ENCODE measurements at places on chromosomes 6 and 20.

DNA sequence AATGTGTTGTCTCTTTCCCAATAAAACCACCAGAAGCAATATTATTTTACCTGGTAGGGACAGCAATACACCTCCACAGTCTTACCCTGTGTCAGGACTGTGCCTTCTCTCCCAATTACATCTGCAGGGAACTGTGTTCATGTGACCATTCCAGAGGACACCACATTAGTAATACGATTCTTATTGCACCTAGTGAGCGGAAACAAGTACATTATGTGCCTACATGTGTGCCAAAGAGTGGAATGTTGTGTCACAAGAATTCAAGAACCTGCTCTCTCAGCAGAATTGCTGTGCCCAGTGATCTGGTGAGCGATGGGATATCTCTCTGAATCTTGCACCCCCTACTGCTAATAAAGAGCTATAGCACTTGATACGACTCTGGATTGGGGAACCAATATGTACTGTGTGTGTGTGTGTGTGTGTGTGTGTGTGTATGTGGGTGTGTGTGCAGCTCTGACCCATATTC is 57.4 kb upstream of the FOXC1 start:
- DNase-seq: peak; percentile 36

DNA sequence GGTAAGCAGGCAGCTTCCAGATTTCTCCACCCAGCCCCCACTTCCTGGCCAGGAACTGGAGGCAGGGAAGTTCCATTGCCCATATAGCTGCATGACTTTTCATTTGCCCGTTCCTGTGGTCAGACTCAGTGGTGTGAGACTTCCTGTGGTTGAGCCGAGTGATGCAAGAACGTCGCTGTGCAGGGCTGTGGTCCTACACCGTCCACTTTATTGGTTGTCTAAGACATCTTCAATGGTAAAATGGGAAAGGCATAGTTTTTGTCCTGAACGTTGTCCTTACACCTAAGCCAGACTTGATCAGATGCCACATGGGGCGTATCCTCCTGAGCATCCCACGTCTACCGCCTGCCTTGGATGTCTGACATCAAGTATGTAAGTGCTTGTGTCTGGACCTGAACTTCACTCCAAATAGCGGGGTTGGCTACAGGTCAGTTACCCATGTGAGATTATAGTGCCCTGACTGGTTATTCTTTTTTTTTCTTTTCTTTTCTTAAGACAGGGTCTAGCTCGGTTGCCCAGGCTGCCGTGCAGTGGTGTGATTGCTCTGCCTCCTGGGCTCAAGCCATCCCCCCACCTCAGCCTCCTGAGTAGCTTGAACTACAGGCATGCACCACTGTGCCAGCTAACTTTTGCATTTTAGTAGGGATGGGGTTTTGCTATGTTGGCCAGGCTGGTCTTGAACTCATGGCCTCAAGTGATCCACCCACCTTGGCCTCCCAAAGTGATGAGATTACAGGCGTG is 25.9 kb upstream of the GTSF1L start:
- DNase-seq: peak; percentile 96

DNA sequence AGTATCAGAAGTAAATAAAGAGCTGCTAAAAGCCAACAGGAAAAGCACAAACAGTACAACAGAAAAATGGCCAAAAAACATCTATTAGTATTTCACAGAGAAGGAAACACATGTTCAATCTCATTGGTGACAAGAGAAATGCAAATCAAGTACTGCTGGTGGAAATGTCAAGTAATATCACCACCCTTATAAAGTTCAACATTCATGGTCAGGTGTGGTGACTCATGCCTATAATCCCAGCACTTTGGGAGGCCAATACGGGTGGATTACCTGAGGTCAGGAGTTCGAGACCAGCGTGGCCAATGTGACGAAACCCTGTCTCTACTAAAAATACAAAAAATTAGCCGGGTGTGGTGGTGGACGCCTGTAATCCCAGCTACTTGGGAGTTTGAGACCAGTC is 42.8 kb downstream of the ESF1 start:
- DNase-seq: no peak

DNA sequence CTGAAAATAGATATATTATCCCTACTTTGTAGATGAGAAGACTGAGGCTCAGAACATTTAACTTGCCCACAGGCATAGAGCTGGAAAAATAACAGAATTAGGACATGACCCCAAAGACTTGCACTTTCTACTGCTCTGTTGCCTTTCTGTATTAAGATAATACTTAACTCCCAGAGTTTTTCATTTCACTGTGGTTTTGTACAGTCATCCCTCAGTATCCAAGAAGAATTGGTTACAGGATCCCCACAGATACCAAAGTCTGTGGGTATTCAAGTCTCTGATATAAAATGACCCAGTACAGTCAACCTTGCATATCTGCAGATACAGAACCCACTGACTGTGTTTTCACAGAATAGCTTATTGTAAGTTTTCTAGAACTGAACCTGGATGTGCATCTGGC is 16.8 kb downstream of the MRS2 start:
- no peak for DNase-seq

DNA sequence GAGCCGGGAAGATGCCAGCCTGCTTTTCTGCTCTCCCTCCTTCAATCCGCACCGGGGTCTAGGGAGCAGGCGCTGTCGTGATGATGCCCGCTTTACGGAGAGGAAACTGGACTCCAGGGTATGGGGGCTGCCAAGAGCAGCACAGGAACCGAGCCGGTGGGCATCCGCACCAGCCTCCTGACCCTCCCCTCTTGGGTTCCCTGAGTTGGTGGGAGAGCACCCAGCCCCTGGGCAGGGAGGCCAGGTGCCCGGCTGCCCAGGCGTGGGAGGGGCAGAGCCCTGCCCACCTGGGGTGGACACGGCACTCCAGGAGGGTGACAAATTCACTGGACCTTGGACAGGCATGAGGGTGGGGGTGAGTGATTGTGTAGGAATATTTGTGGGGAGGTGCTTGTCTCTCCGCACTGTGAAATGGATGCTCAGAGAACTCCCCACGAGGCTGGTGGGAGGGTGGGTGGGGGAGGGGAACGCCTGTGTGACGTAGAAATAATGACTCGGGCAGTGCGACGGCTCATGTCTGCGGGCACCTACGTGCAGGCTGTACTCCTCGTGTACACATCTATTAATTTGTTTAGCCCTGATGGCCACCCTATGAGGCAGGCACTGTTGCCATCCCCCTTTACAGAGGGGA is 173.4 kb downstream of the BMP7 start:
- DNase-seq: no peak

- DNase-seq: peak; percentile 27
Measured at GRCh38 chr6:2476376-2476775, 231.0 kb upstream of the GMDS start.

GRCh38 chr20:10250902-10251301 is 32.3 kb downstream of the SNAP25 start:
- DNase-seq: no peak

DNA sequence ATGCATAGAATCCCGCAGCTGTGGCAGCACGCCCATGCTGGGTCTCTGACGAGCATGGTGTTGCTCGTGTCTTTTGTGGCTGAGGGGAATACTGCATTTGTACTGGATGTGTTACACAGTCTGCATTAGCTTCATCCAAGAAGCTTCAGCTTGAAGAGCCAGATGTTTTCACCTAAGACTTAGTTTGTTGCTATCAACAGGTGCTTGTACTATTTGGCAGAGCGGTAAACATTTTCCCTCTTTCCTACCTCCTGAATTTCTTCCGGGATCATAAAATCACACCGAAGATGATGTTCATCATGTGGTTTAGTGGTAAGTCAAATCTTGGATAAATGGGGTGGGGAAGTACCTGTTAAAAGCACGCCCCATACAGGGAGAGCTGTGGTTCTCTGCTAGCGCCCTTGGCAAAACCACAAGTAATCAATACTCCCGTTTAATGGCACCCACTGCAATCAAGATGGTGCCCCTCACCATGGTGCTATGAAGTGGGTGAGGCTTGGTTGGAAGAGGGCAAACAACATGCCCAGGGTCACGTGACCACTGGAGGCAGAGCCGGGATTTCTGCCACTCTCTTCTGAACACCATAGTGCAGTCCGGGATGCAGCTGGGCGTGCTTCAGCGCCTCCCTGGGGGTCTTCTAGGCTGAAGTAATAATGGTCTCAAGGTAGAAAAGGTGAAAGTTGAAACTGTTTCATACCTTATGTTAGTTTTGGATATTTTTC is 34.4 kb downstream of the SPATA2 start:
- no peak for DNase-seq

- no peak for DNase-seq
Measured at GRCh38 chr20:16385891-16386290, 187.4 kb downstream of the KIF16B start.

DNA sequence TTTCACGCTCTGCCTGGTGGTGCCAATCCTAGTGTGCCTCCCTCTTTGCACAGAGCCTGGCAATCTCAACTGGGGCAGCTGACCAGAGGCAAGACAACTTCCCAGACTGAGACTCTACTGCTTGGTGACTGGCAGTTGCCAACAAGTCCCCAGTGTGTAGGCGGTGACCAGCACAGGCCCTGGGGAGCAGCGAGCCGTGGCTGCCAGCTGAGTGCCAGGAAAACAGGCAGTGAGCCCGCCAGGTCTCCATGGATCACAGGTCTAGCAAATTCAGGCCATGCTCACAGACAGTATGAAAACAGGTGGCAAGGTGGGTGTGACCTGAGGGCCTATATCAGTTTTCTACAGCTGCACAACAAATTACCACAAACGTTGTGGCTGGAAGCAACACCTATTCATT is 289.9 kb downstream of the KIF16B start:
- no peak for DNase-seq

DNA sequence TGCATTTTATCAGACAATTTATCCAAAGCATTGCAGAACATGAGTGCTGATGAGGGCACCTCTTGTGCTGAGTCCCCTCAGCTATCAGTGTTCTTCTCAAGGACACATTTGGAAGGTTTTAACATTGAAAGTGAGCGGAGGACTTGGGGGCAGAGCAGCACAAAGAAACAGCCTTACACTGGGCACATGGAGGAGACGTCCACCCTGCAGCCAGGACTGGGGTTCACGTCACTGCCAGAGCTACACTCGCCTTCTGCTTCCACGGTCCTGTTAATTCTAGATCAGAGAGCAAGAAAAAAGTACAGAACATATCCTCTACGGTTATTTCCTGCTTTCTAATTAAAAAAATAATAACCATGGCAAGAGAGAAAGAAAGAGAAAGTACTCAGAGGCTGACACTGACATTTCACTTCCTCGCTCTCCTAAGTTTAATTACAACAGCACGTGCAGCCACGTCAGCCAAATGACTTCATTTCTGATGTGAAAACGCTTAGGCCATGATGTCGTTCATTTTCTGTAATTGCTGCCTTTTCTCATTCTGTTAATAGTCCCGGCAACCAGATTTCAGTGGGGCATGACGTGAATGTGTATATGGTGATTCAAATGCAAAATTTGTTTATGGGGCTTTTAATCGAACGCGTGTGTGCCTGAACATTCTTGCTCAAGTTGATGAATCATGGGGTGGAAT is 5.1 kb downstream of the PRND start:
- DNase-seq: peak; percentile 72

DNA sequence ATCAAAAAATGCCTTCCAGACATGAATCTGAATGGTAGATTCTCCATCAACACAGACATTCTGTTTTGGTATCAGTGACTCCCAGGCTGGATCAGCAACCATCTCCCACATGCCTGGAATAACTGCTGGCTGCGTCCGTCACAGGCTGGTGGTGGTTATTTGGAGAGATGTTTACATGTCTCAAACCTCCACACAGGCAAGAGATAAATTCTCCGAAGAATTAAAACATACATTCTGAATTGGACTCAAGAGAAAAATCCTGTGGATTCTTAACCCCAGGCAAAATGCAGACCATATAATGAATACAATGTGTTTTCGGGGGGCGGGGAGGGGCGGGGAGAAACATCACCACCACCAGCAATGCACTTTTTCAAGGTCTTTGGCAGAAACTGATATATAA is 108.2 kb downstream of the THBS2 start:
- no peak for DNase-seq

GRCh38 chr20:21182832-21183563 is 57.1 kb downstream of the KIZ start:
- DNase-seq: peak; percentile 95

DNA sequence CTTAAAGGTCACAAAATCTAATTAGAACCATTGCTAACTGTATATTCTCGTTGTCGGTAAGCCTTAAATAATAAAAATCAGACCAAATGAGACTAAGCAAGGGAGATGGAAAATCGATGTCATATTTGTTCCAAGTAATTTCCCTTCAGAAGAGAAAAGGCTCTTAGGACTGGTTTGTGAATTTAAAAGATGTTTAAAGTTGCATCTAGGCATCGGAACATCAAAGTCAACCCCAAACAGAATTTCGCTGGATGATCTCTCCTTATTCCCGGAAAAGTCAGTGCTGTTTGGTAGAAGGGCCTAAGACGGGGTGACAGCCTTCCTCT is 63.8 kb downstream of the NPEPL1 start:
- no peak for DNase-seq

DNA sequence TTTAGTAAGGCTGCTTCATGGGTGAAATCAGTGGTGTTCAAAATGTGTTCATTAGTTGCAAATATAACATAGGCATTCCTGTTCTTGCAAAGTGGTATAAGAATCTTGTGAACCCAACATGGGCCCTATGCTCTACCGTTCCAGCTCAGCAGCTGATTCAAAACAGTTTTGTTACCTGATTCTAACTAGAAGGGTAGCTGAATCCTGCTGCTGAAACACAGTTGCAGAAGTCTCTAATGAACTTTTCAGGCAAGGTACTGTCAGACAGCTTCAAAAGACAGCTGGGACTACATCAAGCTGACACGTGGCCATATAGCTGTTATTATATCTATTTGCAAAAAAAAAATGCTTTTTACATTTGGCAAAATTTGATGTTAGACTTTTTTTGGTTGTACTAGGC is 22.7 kb downstream of the THEMIS start:
- no peak for DNase-seq

DNA sequence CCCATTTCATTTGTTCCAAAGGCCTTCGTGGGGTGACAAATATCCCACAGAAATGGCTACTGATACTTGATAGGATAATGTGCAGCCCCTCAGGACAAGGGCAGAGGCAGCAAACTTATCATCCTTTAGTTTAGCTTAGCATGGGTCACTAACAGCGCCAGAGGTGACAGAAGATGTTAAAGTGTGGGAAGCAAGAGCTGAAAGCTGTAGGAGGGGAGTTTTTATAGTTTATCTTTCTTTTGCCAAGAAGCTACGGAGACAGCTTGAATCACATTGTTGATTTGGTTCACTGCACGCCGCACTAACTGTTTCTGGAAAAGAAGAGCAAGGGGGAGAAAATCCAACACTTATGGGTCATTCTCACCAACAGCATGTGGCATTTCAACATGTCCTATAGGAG is 773.9 kb upstream of the MMS22L start:
- DNase-seq: no peak

DNA sequence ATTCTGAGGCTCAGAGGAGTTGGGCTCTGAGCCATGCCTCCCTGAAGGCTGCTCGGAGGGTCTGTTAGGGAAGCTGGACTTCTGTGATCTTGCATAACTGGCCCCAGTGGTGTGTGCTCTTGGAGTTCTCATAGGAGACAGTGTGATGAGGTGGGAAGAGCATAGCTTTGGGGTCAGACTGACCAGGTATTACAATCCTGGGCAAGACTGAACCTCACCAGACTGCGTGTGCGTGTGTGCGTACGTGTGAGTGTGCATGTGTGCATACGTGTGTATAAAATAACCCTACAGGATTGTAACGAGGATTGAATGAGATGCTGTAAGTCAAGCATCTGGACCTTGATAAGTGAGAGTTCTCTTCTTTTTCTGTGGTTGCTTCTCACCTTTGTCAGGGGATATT is 10.0 kb downstream of the BPIFB2 start:
- no peak for DNase-seq

Data from EL (cell line).